ENCODE measurements at places on chromosomes 2 and 18.

- DNase-seq = no peak
These were observed 187.4 kb downstream of the ARL4C start for GRCh38 chr2:234309431-234309830.

DNA sequence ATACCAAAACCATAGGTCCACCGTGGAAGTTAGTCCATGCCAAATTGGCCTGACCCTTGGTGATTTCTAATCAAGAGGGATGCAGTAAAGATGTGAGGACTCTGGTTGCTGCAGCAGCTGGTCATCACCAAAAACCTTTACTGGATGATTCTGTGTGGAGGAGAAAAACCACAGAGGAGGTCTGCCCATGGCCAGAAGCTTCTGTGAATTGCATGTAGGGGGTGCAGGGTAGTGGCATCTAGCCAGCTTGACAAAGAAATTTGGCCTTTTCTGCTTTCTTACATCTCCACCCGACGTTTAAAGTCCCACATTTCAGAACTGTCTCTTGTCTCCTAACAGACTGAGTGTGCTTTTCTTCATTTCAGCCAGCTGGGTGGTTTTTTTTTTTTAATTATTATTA, 180.0 kb downstream of the TPGS2 start:
- DNase-seq = no peak

DNA sequence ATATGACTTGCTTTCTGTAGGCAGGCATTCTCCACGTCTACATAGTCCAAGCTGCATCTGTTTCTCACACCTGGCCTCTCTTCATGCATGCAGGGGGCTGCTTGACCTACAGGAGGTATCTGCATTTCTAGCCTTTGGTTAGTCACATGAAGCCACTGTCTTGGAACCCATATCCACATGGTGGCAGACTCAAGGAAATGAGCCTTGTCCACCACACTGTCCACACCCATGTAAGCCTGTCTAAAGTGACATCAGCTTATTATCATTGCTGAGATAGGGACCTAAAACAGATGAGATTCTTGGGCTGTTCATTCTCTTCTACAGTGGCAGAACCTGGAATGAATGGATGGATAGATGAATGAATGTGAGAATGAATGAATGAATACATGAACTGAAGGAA, 160.4 kb downstream of the DOCK10 start:
- no peak for DNase-seq

- DNase-seq = no peak
These were observed 68.9 kb upstream of the RMDN2 start for GRCh38 chr2:37856101-37856751.

DNA sequence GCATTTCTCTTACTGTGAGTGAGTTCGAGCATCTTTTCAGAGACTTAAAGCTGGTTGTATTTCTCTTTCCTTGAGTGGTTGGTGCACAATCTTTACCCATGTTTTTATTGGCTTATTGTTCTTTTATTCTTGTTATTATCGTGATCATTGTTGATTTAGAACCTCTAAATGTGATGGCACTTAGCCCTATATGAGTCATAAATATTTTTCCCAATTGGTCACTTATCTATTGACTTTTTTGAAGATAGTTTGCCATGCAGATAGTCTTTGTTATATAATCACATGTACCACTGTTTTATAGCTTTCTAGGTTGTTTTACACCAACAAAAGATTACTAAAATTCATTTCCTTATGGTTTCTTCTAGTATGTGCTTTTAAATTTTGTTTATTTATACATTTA, 141.6 kb upstream of the MSH6 start:
- no peak for DNase-seq

DNA sequence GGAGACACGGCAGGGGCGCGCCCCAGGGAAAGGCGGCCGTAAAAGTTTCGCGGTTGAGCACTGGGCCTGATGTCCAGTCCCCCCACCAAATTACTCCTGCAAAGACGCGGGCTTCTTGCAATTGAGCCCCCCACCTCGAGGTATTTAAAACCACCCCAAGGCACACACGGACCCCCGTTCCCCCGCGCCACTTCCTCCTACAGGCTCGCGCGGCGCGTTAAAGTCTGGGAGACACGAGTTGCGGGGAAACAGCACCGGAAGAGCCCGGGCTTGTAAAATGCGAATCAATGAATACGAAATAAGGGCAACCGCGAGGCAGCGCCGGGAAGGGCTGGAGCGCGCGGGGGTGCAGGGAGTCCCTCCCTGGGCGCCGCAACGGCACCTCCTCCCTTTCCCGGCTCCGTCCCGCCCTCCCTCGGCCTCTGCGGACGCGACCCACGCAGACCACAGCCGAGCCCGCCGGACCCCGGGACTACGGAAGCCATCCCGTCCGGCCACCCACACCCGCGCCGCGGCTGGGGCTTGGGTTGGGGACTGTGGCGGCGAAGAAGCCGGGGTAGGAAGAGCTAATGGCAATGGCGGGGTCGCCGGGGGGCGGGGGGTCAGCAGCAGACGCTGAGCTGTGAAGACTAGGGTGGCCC, 918 bp upstream of the NETO1 start:
- no peak for DNase-seq

DNA sequence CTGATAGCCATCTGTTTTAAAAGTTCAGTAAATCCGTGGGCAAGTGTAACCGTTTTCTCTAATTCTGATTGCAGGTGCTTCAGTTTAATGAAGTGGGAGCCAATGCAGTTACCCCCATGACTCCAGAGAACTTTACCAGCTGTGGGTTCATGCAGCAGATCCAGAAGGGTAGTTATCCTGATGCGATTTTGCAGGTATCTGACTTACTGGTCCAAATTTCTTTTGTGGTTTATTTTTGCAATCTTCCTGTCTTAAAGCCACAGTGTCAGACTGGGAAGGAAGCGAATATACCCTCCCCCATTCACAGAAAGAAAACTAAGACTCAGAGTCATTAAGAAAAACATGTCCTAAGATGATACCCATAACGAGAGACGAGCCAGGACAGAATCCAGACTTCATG, 7.7 kb downstream of the SERPINB2 start:
- DNase-seq = no peak

DNA sequence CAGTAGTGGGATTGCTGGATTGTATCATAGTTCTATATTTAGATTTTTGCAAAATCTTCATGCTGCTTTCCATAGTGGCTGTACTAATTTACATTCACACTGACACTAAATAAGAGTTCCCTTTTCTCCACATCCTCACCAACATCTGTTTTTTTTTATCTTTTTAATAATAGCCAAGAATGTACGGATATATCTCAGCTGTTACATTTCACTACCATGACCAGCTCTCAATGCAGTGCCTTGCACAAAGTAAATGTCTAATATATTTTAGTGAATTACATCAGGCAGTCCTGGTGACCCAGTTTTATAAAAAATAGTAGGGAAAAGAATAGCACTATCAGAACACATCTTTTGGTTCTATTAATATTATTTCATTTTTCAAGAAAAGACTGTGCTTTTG, 161.8 kb downstream of the LNPK start:
- DNase-seq = no peak

DNA sequence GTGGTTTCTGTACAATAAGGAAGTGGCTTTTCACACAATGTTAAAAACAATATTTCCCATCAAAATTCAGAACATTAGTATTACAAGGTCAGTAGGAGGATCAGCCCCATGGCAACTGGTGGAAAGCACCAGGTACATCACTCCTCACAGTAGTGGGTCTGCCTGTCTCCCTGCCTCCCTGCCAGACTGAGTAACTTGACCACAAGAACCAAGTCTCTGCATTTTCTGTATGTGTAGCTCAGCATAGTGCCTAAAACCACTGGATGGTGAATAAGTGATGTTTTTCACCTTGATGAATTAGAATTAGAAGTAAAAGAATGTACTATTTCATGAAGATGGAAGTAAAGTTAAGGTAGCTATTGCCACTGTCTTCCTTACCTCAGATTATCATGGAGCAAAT, 4.1 kb upstream of the WDR7 start:
- no peak for DNase-seq

GRCh38 chr2:69559442-69560146, 83.9 kb downstream of the AAK1 start:
- DNase-seq = no peak

GRCh38 chr2:55616551-55617174, 759 bp downstream of the PPP4R3B start:
- DNase-seq = no peak

- DNase-seq = no peak
These were observed 183.7 kb downstream of the NRP2 start for GRCh38 chr2:205865905-205866441.

DNA sequence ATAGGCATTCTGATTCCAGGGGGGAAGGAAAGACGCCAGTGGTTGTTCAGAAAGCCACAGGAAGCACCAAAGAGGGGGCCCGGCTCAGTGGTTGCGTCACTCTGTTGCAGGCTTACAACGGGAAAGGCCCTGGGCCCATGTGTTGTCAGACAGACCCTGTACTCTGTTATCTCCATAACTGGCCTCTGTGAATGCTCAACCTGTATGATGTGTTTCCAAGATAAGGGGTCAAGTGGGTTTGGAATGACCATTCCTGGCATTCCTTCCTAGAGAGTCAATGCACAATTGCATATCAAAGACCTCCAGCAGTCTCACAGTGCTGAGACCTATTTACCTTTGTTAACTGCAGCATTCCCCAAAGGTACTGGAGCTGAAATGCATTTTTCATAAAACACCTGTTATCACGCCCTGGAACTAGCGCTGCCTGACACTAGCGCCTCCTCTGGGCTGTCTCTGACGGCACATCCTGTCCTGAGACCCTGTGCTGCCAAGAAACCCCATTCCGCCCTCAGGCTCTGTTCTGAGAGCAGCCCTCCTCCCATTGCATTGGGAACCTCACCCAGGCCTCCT, 13.2 kb upstream of the LRRFIP1 start:
- no peak for DNase-seq

DNA sequence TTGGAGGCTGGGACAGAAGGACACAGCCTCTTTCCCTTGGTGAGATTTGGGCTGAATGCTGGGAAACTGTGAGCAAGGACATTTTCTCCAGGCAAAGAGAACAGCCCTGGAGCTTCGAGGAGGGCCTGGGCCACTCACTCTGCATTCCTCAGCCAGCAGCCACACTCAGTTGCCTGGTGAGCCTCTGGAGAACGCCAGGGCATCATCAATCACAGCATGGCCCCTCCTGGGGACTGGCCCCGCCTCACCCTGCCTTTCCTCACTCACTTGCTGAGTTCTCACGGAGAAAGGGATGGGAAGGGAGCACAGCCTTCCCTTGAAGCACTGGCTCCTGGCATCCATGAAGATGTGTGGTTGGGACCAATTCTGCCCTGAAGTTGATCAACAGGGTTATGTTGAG, 55.0 kb downstream of the APOB start:
- DNase-seq = no peak

DNA sequence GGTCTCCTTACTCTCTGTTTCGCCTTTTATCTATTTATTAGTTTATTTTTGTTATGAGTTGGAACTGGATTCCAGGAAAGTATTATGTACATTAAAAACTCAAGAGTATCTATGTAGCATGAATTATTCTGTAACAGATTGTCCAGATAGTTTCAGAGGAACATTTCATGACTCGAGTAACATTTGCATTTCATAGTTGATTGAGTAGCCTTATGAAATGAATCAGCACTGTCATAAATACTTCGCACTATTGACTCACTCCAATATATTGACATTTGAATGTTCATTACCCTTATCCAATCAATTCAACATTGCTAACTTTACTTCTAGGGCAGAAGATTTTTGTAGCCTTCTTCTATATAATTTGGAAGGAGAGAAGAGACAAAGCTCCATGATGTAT, 11.3 kb upstream of the VRK2 start:
- DNase-seq = no peak

GRCh38 chr2:233974530-233975071, 57.4 kb downstream of the TRPM8 start:
- DNase-seq = no peak

DNA sequence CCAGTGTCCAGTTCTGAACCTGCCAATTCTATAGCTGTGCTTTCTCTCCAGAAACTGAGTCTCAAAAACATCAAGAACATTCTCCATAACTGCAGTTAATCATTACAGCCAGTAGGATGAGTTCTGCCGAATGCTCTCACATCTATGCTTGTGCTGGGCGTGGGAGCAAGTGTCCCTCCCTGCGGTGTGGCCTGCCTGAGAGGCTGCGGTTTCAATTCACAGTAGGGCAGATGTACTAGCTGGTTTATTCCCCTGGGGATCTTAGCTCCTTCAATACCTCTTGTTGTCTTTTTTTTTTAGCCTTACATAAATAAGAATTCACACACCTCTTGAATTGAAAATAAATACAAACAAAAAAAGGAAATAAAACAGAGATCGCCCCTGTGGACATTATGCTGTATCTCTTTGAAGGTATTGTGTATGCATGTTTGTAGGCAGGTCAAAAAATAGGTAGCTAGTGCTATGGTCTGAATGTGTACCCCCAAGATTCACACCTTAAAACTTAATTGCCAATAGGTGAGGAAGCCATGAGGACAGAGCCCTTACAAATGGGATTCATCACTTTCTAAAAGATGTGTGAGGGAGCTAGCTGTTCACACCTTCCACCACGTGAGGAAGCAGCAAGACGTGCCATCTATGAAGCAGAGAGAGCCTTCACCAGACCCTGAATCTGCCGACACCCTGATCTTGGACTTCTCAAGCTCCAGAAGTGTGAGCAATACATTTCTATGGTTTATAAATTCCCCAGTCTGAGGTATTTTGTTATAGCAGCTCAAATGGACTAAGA, 74.3 kb downstream of the BCL2L11 start:
- DNase-seq = no peak

GRCh38 chr2:239388236-239389151, 12.3 kb downstream of the HDAC4 start:
- DNase-seq = no peak

DNA sequence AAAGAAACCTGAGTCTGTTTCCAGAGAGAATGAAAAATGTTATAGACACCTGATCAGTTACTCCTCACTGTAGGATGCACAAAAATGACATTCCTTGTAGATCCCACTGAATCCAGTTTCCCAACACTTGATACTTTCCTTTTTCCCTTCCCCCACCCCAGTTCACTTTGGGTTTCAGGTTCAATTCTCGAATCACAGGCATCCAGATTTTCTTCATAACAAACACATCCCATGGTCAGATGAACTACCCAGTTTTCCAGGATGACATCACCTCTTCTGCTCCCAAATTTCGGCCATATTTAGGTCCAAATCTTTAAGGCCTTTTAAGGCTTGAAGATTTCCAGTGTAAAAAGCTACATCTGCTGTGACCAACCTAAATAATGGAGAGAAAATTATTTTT, 51.5 kb downstream of the UGP2 start:
- no peak for DNase-seq

DNA sequence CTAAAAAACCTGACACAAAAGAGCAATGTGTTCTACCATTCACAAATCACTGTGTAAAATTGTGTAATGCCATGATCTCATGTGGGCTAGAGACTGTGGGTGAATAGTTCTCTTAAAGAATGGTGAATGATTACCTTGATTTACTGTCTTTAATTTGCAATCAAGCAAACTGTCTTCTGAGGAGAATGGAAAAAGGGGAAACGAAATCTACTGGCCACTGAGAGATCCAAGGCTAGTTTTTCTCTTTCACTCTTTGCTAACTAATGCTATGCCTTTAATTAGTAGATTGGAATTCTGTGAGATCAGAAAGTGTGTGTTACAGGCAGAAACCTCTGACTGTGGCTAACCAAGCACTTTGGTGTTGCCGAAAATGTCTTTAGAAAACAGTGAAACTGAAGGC, 422.7 kb downstream of the TGIF1 start:
- DNase-seq = no peak
